ENCODE measurements at places on chromosomes 7 and 10.

GRCh38 chr10:113169111-113169510 lies 219.1 kb downstream of the TCF7L2 start:
- no peak for DNase-seq

GRCh38 chr10:44991571-44991970 lies 9.2 kb upstream of the ZNF22 start:
- no peak for DNase-seq

- no peak for DNase-seq
Measured at GRCh38 chr10:74976565-74976964, 134.9 kb upstream of the SAMD8 start.

- DNase-seq: peak; percentile 8
Measured at GRCh38 chr7:77757589-77757988, 40.6 kb downstream of the TMEM60 start.

DNA sequence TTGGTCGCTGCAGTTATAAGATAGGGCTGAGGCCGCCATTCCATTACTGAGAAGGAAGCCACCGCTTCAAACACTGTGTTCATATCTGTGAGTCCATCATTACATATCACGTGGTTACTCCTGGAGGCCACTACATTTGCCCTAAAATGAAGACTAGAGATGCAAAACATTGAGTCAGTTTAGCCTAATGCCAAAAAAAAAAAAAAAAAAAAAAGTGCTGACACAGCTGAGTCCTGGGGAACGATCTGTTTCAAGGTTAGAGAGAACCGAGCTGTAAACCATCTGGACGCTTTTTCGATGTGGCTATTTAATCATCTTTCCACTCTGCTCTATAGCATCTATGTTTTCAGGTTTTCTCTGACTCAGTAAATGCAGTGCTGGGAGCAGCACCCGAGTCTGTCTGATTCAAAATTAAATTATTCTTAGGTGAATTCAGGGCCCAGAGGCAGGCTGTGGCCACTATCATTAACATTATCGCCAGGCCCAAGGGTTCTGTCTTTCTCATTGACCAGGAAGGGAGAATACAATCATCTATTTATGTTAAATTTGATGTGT lies 449.1 kb downstream of the PAXIP1 start:
- no peak for DNase-seq

DNA sequence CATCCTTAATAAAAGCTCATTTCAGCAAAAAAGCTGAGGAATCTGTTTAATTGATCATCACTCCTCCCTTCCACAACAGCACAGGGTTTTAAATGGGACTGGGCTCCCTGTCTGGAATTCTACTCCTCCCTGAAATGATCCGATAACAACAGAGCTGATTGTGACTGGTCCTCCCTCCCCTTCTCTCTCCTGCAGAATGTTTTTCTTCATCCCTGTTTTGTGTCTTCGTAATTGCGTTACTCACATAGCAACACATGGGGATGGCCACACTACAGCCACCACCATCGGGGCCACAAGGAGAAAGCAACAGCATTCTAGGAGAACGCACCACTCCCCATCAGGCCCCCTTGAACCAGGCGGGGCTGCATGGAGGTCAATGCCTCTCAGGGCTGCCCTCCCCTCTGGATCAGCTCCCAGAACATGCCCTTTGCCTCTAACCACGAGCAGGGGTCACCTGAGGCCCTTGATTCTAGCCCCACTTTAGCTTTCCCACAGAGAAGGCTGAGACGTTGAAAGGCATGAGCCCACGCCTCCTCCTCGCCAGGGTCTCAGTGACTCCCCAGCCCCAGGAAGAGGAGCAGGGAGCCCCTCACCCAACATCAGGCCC lies 152.6 kb downstream of the PLXNA4 start:
- no peak for DNase-seq

GRCh38 chr7:191105-191980 lies 1.0 kb upstream of the FAM20C start:
- no peak for DNase-seq
